ENCODE measurements at places on chromosomes 1 and 21.

DNA sequence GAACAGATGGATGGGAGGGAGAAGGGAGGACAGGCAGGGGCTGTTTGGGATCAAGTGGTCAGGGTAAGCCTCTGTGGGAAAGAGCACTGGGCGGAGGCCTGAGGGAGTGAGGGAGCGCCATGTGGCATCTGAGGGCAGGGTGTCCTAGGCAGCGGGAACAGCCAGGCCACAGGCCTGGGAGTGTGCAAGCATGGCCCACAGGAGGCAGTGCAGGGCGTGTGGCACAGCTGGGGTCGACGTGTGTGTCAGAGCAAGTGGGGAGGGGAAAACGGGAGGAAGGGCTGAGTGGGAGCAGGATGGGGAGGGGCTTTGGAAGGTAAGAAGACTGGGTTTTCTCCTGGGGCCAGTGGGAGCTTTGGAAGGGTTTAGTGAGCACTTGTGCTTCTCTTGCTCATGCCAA is 143.4 kb downstream of the SYF2 start:
- DNase-seq, result no peak

DNA sequence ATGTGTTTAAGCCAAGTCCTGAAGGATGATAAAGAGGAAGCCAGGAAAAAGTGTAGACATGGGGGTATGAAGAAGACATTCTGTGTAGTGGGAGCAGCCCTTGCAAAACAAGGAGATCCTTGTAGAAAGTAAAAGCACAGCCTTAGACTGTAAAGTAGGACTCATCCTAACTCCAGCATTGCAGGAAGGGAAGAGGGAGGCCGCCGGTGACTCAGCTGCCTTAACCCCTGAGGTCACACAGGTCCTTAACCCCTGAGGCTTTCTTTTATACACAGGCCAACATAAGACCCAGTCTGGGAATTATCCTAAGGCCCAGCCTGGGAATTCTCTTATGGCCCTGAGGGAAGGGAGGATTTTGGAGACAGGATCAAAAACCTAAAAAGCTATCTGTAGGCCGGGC is 18.0 kb downstream of the PGM1 start:
- no peak for DNase-seq

- no peak for DNase-seq
Measured at GRCh38 chr1:212451416-212452322, 18.9 kb downstream of the NENF start.

DNA sequence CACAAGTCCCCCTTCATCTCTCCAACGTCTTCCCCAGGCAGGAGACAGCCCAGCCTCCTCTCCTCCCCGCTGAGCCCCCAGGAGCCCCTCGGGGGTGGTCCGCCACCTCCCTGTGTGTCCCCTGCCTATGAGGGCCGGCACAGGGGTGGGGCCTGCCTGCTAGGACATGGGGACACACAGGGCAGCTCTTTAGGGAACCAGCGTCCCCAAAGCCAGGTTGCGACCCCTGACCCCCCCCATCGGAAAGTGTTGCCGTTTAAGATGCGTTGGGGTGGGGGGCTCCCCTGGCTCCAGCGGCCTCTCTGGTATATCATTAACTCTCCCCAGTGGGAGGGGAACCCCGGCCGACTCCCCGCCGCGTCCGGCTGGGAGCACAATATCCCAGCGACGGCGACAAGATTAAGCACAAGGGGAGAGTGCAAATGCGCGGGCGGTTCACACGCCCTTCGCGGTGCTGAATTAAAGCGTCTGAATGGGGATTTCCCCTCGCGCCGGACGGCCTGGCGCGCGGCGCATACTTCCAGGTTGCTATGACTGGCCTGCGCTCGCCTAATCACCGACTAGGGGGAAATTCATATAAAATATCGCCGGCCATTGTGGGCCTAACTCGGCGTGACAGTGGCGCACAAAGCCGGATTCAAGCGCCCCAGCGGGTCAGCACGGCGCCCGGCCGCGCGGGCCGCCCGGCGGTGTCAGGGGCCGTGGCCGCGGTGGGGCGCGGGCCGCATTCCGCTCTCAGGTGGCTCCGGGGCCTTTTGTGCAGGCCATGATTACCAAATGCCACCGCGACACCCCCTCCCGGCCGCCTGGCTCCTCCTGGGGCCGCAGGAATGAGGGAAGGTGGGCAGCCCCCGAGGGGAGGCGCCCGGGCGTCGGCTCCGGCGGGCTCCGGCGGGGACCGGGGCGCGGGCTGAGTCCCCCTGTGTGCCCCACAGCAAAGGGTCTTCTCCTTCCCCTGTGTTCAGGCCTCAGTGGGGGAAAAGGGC is 30.9 kb downstream of the WNT3A start:
- DNase-seq, result no peak

GRCh38 chr21:39599191-39599970 is 13.4 kb upstream of the B3GALT5 start:
- DNase-seq, result no peak

DNA sequence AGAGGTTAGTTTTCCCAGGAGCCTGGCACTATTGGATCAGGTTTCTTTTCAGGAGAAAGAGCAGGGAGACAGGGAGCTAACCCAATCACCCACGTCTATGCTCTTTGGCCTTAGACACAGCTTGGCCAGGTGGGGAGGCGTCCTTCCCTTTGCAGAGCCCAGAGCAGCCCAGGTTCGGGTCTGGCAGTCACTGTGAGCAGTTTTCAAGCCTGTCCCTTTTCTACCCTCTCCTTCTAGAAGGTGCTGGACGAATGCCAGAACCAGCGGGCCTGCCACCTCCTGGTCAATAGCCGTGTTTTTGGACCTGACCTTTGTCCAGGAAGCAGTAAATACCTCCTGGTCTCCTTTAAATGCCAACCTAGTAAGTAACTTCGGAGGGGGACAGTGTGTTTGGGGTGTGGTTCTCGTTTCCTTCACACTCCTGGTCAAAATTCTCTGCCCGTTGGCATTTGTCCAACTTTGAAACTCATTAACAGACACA is 44.9 kb downstream of the EVA1C start:
- no peak for DNase-seq

GRCh38 chr21:19031953-19032352 is 628.4 kb upstream of the TMPRSS15 start:
- DNase-seq, result peak; percentile 95

GRCh38 chr1:201731592-201731991 is 97.4 kb upstream of the IPO9 start:
- no peak for DNase-seq
